Epithelial cell of prostate (primary cell): ENCODE measurements at places on chromosomes 1 and 21.

DNA sequence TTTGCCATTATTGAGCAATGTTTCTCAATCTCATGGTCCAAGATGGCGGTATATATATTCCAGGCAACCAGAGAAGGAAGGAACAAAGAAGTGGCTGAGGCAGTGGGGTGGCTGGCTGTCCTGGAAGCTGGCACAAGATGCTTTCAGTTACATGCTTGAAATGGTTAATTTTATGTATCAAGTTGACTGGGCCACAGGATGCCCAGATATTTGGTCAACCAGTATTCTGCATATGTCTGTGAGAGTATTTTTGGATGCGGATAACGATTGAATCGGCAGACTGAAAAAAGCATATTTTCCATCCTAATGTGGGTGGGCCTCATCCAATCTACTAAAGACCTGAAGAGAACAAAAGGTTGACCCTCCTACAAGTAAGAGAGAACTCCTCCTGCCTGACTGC is 55.2 kb downstream of the MAP3K7CL start:
- DNase-seq, result no peak

GRCh38 chr1:245956225-245956624 is 550.9 kb downstream of the SMYD3 start:
- DNase-seq, result no peak

- DNase-seq, result no peak
Observed at GRCh38 chr21:46156678-46157077, 1.3 kb upstream of the FTCD start.

DNA sequence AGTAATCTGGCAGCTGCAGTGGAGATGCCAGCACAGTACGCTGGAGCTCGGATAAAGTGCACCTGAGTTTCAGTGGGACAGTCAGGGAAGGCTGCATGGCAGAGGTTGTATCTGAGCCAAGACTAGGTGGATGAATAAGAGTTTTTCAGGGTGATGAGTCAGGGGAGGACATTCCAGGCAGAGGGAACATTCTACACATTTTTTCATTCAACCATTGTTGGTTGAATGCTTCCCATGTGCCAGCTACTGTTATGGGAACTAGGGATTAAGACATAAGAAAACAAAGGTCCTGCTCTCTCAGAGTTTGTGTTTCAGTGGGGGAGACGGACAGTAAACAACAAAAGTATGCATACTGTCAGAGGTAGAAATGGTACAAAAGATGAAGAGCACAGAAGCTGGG is 5.2 kb downstream of the LEPR start:
- no peak for DNase-seq

- DNase-seq, result no peak
Observed at GRCh38 chr1:49181033-49181432, 404.3 kb upstream of the BEND5 start.

GRCh38 chr1:15153184-15153841 is at the start of gene TMEM51:
Gene TMEM51, plus strand, starts transcription at chr1:15153747. Its CDS starts 61,341 bp downstream, at chr1:15215088.
- no peak for DNase-seq

GRCh38 chr1:53979712-53980450 is 33.7 kb downstream of the LRRC42 start:
- DNase-seq, result no peak

DNA sequence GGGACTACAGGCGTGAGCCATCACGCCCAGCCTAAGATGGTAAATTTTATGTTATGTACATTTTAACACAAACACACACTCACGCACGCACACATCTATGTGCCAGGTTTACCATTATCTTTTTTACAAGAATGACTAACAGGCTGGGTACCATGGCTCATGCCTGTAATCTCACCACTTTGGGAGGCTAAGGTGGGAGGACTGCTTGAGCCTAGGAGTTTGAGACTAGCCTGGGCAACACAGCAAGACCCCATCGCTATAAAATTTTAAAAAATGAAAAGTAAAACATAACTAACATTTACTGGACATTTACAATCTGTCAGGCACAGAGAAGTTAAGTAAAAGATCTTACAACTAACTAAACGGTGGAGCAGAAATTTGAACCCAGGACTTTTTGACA is 14.7 kb downstream of the GATAD2B start:
- DNase-seq, result no peak

DNA sequence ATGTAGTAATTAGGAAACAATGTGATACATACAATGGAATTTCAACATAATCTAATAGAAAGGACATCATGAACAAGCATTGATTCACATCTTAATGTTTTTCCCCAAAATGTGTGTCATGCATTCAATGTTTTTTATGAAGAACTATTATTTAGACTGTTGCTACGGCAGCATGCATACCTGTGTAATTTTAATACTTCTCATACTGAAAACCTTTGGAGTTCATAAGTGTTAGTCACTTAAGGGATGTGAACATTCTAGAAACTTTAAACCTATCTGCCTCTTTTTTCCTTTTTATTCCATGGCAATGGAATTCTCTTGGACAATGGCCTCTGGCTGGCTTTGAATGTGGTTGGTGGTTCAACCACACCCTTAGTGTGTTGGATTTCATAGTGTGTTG is 48.6 kb downstream of the TMPRSS15 start:
- no peak for DNase-seq

GRCh38 chr1:76465030-76465429 is 390.5 kb downstream of the ST6GALNAC3 start:
- DNase-seq, result no peak

- DNase-seq, result no peak
Observed at GRCh38 chr1:19694298-19694697, 29.6 kb downstream of the HTR6 start.
